ENCODE measurements at places on chromosomes 11 and 22. TPM values are rescaled to one million over a fixed set of nuclear protein-coding genes. Genes with fewer than 3 reads are reported as not detected.

- no peak overlapping the region for H3K4me3 ChIP-seq
- H3K36me3 ChIP-seq, result no peaks in the 10 kb centered on the region
- H3K27me3 ChIP-seq, result no peaks in the 10 kb centered on the region
- H3K4me1 ChIP-seq, result peaks cover 3% of the 10 kb centered on the region
- peak; percentile 40 for DNase-seq
These were observed 25.7 kb downstream of the OSBP2 start for GRCh38 chr22:30720263-30720837.

- no peak overlapping the region for H3K27ac ChIP-seq
- H3K4me1 ChIP-seq, result no peaks in the 10 kb centered on the region
- H3K4me3 ChIP-seq, result no peak overlapping the region
- no peak for DNase-seq
- no peaks in the 10 kb centered on the region for H3K36me3 ChIP-seq
These were observed 65.9 kb downstream of the BLID start for GRCh38 chr11:122050021-122050690.

- no peak overlapping the region for H3K27ac ChIP-seq
- H3K4me1 ChIP-seq, result peaks cover 3% of the 10 kb centered on the region
- no peaks in the 10 kb centered on the region for H3K27me3 ChIP-seq
- no peak for DNase-seq
- H3K36me3 ChIP-seq, result no peaks in the 10 kb centered on the region
These were observed 5.6 kb downstream of the MAPK8IP1 start for GRCh38 chr11:45890886-45891550.

- no peak overlapping the region for H3K4me3 ChIP-seq
- peak; percentile 57 for DNase-seq
- H3K27ac ChIP-seq, result no peak overlapping the region
- H3K4me1 ChIP-seq, result peaks cover 29% of the 10 kb centered on the region
- H3K36me3 ChIP-seq, result no peaks in the 10 kb centered on the region
- H3K27me3 ChIP-seq, result no peaks in the 10 kb centered on the region
These were observed 2.4 kb upstream of the SLC15A3 start for GRCh38 chr11:60954421-60954820.

Gene RIC3
- total RNA-seq, result 43.1 TPM

- no peaks in the 10 kb centered on the region for H3K27me3 ChIP-seq
- H3K36me3 ChIP-seq, result no peaks in the 10 kb centered on the region
- H3K4me1 ChIP-seq, result peaks cover 96% of the 10 kb centered on the region
These were observed 104.4 kb downstream of the ZBTB16 start for GRCh38 chr11:114163830-114164401.

Gene PKDREJ
- not detected for total RNA-seq

GRCh38 chr11:66121466-66121865, 51.4 kb downstream of the PACS1 start:
- no peak overlapping the region for H3K27ac ChIP-seq
- H3K4me3 ChIP-seq, result no peak overlapping the region
- H3K36me3 ChIP-seq, result no peaks in the 10 kb centered on the region
- H3K4me1 ChIP-seq, result peaks cover 38% of the 10 kb centered on the region
- H3K27me3 ChIP-seq, result no peaks in the 10 kb centered on the region

GRCh38 chr22:30390974-30391691, 3.9 kb upstream of the RNF215 start:
- no peak overlapping the region for H3K4me3 ChIP-seq
- H3K27me3 ChIP-seq, result no peaks in the 10 kb centered on the region
- H3K36me3 ChIP-seq, result no peaks in the 10 kb centered on the region

DNA sequence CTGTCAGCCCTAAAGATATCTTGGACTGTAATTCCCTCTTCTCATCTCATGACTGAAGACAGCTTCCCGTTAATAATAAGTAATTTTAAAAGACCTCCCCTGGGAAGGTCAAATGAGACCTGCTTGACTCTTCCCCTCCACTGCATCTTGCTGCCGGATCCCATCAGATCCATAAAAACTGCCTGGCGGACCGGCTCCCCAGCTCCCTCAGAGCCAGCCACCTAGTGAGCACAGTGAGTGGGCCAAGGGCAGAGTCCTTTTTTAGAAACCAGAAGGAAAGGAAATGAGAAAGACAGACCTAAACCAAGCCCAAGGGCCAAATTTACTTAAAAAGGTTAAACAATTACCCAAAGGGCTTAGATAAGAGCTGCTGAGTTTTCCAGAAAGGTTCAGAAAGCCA, 595.3 kb downstream of the OPCML start:
- H3K27ac ChIP-seq, result no peak overlapping the region
- H3K36me3 ChIP-seq, result no peaks in the 10 kb centered on the region
- H3K4me3 ChIP-seq, result no peak overlapping the region
- no peak for DNase-seq
- peaks cover 6% of the 10 kb centered on the region for H3K27me3 ChIP-seq

DNA sequence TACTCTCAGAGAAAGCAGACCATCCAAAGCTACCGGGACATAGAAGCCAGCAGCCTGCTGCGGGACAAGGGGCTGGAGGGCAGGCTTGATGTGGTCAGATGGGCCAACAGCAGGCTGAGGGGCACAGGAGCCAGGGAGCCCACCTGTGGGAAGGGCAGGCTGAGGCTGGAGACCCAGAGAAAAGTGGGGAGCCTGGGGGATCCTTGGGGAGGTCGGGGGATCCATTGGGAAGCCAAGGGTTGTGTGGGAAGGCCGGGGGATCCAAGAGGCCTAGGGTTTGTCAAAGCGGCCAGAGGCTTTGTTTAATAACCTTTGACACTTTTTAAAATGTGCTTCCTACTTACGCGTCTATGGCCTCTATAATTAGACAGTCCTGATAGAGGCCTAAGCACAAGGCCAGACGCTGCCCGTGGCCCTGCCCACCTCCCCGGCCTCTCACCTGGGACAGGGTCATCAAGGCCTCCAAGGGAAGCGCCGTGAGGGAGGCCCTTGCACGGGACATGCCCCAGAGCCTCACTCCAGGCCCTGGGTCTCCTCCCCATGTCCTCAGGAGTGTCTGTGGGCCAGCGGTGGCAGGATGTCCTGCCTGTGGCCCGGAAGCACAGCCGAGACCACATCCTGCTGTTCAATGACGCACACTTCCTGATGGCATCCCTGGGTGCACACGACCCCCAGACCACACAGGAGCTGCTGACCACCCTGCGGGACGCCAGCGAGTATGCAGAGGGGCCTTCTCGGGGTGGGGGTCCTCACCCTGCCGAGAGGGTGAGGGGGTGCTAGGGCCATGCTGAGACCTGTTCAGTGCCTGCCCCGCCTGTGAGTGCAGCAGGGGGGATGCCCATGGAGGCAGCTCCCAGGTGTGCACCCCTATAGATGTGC, 8.6 kb upstream of the GTSE1 start:
- H3K4me1 ChIP-seq, result peaks cover 45% of the 10 kb centered on the region
- H3K27ac ChIP-seq, result no peak overlapping the region
- H3K27me3 ChIP-seq, result no peaks in the 10 kb centered on the region
- DNase-seq, result no peak
- H3K36me3 ChIP-seq, result peaks cover 54% of the 10 kb centered on the region

DNA sequence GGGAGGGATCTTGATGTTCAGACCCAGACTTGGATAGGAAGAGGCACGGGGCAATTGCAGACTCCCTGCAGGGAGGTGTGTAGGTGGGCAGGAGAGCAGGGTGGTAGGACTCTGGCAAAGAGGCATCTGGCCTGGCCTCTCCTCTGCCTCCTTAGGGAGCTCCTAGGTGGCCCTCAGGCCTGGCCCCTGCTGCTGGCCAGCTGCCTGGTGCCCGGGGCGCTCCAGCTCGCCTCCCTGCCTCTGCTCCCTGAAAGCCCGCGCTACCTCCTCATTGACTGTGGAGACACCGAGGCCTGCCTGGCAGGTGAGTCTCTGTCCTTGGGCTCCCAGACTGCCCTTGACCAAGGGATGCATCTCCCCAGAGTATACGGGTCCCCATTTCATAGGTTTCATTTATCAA, 16.6 kb upstream of the MIF start:
- H3K4me1 ChIP-seq, result no peaks in the 10 kb centered on the region
- no peaks in the 10 kb centered on the region for H3K27me3 ChIP-seq

DNA sequence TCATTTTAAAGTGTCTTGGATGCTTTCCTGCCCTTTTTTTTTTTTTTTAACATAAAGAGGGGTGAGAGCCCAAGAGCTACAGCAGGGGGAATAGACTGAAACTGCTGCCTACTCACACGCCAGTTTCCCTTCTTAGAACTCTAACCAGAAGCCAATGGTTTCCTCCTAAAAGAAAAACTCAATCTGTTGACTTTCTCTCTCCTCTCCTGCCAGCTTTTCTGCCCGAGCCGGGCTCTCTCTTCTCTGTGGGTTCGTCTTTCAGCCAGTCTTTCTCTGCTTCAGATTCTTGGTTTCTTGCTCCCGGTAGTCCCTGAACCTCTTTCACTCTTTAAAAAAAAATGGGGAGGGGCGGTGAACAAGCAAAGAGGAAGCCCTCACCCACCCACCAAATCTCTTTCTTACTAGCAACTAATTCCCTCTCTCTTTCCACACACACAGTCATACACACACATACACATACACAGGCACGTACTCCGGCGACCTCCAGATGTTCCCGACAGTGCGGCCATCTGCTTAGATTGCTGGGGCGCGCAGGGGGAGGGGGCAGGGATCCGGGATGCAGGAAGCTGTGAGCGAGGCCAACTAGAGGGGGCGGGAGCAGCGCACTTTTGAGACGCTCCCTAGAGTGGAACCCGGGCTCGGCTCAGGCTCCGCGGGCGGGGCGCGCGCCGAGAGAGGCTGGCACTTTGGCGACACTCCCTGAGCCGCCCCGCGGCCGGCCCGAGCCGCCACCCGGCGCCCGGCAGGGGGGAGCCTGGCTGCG, 444 bp upstream of the TSKU start:
- peak; percentile 93 for DNase-seq
- H3K36me3 ChIP-seq, result no peaks in the 10 kb centered on the region
- peak overlapping the region; percentile 85 for H3K4me3 ChIP-seq
- no peaks in the 10 kb centered on the region for H3K27me3 ChIP-seq

Gene APOBEC3C
- 6.8 TPM for total RNA-seq

- H3K4me3 ChIP-seq, result no peak overlapping the region
- peaks cover 70% of the 10 kb centered on the region for H3K36me3 ChIP-seq
- peaks cover 14% of the 10 kb centered on the region for H3K4me1 ChIP-seq
- H3K27me3 ChIP-seq, result no peaks in the 10 kb centered on the region
- DNase-seq, result peak; percentile 80
These were observed 35.0 kb downstream of the TPBGL start for GRCh38 chr11:75275581-75275980.

Measured in suprapubic skin (tissue), 4 donors.